ENCODE measurements at places on chromosomes 5 and 9.
A peak's percentile ranks its signal among the peaks of the same experiment; 100 is the strongest.

- DNase-seq, result no peak
Observed at GRCh38 chr5:110297152-110297670, 429.3 kb downstream of the TMEM232 start.

GRCh38 chr5:39906146-39906545 is 481.4 kb upstream of the DAB2 start:
- DNase-seq, result no peak

DNA sequence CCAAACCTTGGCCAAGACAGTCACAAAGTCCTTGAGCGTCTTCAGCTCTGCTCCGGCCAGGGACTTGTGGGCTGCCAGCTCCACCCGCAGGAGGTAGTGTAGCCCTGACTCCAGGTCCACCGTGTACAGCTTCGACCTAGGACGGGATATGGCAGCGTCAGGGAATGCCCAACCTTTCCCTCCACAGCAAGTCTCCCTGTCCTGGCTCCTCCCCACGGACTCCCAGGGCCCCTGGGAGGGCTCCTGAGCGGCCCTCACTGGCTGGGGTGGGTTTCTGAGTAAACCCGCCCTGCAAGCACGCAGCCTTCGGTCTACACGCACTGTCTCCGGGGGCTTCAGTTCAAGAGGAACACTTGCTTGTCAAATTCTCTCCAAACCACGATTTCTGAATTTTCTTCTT is 13.7 kb upstream of the LHX3 start:
- DNase-seq, result no peak

DNA sequence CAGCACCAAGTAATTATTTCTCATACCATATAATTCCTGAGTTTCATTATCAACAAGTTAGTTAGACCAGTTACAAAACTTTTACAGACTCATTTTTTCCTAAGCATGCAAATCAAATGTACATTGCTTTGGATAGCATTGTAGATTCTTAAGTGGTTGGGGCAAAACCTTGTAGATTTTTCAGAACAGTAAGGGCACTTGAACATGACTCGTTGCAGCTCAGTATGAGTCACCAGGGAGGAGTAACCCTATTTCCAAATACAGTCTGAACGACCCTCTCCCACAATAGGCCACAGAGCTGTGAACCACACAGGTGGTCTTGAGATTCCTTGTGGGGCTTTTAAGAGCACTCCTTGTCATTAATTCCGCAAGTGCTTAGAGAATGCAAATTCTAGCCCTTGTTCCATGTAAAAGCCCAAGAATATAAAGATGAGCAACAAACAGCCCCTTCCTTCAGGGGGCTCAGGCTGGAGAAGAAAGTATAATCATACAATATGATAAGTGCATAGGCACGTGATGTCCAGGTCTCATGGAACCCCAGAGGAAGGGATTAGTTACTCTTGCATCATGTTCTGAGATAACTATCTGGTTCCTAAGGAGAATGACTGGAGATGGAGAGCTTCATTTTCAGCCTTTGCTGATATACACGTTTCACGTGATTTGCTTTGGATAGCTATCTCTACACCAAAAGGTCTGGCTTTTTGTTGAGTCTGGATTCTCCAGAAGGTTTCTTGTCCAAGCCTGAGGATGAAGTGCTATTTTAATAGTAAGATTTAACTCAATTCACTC is 295.7 kb downstream of the KCNN2 start:
- DNase-seq, result no peak

GRCh38 chr5:1478271-1479035 is 33.2 kb upstream of the SLC6A3 start:
- no peak for DNase-seq

GRCh38 chr5:122944051-122944450 is 92.5 kb downstream of the PPIC start:
- no peak for DNase-seq

GRCh38 chr5:65290677-65291076 is 191.0 kb downstream of the ADAMTS6 start:
- DNase-seq, result no peak

DNA sequence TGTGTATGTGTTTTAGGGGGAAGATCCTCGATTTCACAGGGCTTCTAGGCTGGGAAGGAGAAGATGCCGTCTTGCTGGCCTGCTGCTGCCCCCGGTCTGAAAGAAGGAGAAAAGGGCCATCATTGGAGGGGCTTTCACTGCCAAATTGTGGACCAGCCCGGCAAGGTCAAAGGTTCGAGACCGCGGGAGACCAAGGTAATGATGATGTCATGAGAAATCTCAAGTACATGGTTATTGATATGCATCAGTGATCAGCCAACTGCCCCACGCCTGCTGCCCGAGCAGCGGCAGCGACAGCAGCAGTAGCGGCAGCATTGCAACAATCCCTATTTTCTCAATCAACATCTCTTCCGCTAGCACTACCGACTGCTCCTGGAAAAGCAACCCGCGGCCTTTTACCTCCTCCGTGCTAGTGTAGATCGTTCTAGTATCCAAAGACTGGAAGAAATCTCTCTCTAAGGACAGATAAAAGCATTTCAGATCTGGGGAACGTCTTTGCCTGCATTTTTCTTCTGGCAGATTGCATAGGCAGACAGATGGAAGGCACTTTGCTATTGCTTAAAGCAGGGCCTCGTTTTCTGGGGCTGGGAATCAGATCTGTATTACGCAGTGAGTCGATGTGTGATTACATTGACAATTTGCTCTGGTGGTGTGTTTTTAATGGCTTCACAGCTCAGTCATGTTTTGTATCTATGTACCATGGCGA is 215.3 kb downstream of the MEF2C start:
- DNase-seq, result no peak

- no peak for DNase-seq
Observed at GRCh38 chr5:175216991-175217390, 227.0 kb downstream of the DRD1 start.

DNA sequence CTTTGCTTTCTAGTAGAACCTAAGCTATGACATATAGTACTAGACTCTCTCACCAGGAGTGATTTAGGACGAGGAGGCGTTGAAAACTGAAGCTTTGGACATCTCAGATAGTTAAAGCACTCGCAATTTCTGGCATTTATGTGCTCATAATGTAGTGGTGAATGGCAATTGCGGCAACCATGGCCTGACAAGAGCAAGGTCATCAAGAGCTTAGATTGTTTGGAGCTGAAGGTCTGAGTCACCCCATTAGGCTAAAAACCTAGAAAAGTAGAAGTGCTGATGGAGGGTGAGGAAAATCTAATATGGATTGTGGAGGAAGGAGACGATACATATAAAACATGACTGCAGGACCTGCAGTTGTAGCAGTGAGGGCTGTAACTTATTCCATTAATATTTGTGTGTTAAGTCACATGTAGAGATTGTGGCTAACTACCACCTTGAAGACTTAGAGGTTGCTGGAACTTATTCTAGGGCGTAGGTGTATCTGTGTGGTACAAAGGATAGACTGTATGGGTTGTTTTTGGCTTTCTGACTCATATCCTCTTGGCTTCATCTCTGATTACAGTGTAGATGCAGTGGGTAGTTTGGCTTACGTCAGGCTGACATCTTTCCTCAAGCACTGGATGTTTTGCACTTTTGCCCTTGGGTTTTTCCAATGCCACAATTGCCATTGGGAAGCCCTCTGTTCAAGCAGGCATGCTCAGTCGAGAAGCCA is 138.9 kb upstream of the CDKN2B start:
- peak; percentile 7 for DNase-seq

GRCh38 chr5:71456362-71456743 is 902 bp downstream of the BDP1 start:
- DNase-seq, result no peak

DNA sequence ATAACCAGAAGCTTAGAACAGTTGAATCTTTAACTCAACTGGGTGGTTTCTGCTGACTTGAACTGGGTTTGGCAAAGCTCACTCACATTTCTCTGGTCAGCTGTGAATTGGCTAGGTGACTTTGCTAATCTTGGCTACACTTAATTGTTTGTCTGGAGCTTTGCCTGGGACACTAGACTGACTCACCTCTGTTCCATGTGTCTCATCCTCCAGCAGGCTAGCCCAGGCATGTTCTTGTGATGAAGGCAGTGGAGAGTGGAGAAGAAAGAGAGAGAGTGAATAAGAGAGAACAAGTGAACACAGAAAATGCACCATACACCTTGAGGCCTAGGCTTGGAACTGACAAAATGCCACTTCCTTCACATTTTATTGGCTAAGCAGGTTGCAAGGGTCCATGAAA is 32.6 kb downstream of the SPATA31D1 start:
- DNase-seq, result no peak

GRCh38 chr9:116935149-116935897 is 248.2 kb downstream of the TRIM32 start:
- no peak for DNase-seq

GRCh38 chr5:112865128-112865527 is 4.0 kb downstream of the SRP19 start:
- no peak for DNase-seq

DNA sequence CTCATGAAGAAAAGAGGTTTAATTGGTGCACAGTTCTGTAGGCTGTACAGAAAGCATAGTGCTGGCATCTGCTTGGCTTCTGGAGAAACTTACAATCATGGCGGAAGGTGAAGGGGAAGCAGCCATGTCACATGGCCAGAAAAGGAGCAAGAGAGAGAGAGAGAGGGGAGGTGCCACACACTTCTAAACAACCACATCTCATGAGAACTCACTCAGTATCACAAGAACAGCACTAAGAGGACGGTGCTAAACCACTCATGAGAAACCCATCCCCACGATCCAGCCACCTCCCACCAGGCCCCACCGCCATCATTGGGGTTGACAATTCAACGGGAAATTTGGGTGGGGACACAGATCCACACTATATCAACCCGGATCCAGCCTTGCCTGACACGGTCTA is 28.8 kb upstream of the IER5L start:
- no peak for DNase-seq

DNA sequence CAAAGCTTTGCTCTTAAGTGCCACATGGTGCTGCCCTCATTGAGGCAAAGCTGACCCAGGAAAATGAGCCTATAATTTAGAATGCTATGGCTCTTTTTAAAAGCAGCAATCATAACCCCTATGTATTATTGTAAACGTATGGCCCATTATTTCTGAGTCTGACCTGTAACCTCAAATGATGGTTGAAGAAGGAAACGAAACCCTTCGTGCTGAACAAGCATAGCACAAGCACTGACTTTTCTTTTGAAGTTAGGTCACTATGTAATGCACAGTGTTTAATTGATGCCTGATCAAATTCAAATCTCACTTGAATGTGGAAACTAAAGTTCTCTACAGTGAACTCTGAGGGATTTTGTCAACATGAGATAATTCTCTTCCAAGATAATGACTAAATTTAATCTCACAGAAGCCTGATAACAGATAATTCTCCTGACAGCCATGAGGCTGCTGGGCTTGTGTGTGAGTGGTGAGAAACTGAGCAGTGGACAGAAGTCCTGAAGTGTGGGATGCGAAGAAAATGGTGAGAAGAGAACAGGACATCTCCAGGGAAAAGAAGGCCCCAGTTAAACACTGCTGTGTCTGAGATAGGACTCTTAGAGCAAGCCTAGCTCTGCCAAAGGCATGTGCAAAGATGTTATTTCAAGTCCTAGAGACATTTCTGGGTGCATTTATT is 226.9 kb downstream of the MAN2A1 start:
- no peak for DNase-seq

DNA sequence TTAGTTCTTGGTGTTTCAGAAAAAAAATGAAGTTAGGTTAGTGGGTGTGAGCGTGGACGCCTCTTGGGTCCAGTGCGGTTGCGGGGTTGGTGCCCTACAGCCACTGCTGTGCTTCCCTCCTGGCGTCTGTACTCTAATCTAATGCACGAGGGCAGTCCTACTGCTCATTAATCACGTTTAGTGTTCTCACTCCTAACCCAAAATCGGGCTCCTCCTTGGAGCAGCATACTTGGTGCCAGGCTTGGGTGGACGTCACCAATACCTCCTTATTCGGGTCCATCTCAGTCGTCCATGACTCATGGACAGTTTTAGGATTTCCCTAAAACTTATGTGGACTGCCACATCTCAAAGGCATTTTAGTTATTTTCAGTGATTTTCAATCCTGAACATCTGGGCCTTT is 41.6 kb downstream of the TRIO start:
- DNase-seq, result no peak

- no peak for DNase-seq
Observed at GRCh38 chr5:15790446-15791018, 290.6 kb downstream of the FBXL7 start.

DNA sequence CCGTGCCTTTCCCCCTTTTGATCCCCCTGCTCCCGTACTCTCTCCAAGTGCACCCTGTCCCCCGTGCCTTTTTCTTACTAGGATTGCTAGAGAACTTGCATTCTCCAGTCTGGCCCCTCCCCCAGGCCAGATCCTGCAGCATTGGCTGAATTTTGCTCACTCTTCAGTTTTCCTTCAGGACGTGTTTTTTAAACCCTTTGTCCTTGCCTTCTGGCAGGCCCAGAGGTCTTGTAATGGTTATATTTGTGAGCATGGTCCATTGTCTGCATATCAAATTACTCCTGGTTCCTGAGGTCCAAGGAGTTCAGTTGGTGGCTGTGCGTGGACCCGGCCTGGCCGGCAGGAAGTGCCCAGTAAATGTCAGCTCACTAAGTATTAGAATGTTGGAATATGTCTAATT is 606 bp downstream of the TBC1D13 start:
- no peak for DNase-seq

DNA sequence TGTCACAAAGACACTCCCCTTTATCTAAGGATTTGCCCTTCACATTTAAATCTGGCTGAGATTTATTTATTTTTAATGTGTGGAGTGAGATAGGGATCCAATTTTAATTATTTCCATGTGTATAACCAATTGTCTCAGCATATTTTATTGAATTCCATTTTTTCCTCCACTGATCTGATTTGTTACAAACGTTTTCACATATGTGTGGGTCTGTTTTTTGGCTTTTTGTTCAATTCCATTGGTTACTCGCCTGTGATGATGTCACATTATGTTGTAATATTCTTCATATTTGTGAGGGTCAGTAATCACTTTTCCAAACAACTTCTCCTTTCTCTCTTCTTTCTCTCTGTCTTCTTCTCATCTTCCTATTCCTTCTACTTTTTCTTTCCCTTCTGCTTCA is 278.3 kb upstream of the RFX3 start:
- DNase-seq, result no peak

DNA sequence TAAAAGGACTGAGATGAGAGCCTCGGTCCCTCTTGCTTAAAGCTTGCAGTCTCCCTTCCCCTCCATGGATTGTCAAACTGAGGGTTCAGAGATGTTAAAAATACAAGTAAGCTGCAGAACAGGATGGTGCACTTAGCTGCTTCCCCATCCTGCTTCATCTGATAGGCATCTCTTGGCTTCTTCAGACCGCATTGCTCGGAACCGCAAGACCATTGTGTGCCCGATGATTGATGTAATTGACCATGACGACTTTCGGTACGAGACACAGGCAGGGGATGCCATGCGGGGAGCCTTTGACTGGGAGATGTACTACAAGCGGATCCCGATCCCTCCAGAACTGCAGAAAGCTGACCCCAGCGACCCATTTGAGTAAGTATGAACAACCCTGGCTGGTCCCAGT is 65.5 kb upstream of the SAP30L start:
- no peak for DNase-seq

All from activated naive CD4-positive, alpha-beta T cell treated with anti-CD3 and anti-CD28 coated beads, Interleukin-2, amount 50 U/mL, for 72 hours (primary cell).